ENCODE measurements at places on chromosomes 16 and 17.

- DNase-seq = no peak
These were observed 583.4 kb upstream of the PSMD7 start for GRCh38 chr16:73713251-73713650.

DNA sequence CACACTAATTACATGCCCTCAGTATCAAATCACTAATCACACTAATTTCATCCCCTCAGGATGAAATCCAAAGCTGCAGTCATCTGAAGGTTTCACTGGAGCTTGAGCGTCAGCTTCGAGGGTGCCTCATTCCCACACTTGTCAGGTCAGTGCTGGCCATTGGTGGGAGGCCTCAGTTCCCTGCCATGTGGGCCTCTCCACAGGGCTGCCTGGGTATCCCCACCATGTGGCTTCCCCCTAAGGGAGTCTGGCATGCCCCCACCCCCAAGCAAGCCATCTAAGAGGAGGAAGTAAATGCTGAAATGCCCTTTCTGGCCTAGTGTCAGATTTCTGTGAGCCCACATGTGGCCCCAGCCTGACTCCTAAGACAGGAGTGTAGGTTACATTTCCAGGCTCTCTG, 78.6 kb upstream of the CDH5 start:
- no peak for DNase-seq

GRCh38 chr17:64296246-64296645, 33.2 kb upstream of the TEX2 start:
- DNase-seq = no peak

GRCh38 chr17:17108451-17109049, 66.3 kb downstream of the MPRIP start:
- DNase-seq = peak; percentile 57

DNA sequence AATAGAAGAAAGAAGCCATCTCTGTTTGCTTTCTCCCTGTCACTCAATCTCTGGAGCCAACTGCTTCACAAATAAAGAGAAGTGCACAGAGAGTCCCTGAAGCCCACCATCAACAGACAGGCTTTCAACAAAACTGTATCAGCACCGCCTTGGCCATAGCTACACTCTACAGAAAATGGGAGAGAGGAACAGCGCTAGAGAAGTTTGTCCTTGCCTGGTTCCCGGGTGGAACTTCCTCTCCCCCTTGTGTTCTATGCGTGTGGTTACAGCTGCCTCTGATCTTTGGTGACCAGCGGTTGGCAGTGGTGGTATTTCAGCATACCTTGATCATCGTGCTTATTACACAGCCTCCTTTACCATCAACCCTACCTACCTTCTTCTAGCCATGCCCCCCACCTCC, 91.4 kb upstream of the CCL2 start:
- DNase-seq = peak; percentile 9

DNA sequence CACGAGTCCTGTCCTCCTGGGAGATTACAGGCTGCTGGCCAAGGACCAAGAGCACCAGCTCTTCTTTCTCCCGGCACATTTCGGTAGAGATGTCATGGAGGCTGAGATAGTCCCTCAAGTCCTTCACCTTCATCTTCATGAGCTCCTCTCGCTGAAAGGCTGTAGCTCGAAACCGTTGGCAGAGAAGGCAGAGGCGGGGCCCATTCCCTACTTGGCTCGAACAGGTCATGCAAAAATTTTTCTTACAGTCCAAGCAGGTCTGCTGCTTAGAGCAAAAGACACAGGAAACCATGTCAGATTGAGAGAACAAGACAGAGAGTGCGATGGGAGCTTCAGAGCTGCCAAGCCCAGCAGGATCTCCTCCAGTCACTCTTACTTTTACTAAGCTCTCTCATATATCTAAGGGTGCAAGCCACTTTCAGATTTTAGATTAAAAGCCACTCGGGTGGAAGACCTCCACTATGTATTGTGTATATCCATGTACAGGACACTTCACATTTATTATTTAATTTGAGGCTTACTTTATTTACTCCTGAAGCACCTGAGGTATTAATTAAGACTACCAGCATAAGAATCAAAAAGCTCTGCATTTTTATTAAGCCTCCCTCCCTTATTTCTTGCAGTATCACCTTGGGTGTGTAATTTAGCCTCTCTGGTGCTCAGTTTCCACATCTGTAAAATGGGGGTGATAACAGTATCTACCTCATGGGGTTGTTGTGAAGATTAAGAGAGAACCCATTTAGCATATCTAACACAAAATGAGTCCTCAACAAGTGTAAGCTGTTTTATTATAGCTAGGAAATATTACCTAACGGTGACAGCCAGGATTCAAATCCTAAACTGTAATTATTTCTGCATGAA, 41.4 kb downstream of the LIG3 start:
- no peak for DNase-seq

- no peak for DNase-seq
These were observed 37.2 kb upstream of the RGS9 start for GRCh38 chr17:65099941-65100315.

- DNase-seq = no peak
These were observed 47.1 kb downstream of the EPN2 start for GRCh38 chr17:19284005-19284959.

DNA sequence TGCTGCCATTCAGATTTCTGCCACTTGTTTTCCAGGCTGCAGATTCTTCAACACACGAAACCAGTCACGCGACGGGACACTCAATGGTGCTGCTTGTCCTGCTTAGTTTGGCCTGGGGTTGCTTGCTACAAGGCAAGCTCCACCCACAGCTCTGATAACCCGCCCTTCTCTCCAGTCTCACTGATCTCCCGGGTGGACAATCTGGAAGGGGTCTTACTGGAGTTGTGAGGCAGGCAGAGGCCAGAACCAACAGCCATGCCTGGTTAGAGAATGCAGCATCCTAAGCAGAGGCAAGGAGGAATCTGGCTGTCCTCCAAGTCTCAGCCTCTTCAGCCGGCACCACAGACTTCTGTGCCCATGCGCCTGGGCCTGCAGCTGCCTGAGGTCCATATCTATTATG, 119.1 kb downstream of the KCNJ12 start:
- DNase-seq = no peak

GRCh38 chr16:4767872-4768548, 1.0 kb upstream of the ZNF500 start:
- peak; percentile 54 for DNase-seq
